ENCODE measurements at places on chromosomes 4 and X.

GRCh38 chrX:51568586-51568985, 50.1 kb downstream of the CENPVL3 start:
- DNase-seq = no peak

- DNase-seq = no peak
These were observed 173.5 kb downstream of the NKX6-1 start for GRCh38 chr4:84325625-84326024.

GRCh38 chr4:40553995-40554394, 75.7 kb downstream of the RBM47 start:
- no peak for DNase-seq

GRCh38 chr4:75235359-75235951, 278.7 kb downstream of the RCHY1 start:
- DNase-seq = no peak

DNA sequence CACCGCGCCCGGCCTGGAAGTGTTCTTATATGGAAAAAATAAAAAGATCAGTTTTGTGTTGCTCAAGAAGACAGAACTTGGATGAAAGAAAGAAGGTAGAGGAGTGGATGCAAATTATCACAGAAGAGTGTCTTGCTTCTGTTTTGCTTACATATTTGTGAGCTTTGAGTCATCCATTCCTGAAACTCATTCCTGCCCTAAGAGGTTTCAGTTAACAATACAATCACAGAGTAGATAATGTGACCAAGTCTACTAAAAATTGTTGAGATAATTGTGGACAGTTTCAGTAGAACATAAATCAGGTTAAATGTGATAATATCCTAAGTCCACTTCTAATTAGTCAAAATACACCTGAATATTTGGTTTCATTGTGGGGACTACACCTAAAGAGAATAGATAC, 26.4 kb upstream of the LRCH2 start:
- no peak for DNase-seq

DNA sequence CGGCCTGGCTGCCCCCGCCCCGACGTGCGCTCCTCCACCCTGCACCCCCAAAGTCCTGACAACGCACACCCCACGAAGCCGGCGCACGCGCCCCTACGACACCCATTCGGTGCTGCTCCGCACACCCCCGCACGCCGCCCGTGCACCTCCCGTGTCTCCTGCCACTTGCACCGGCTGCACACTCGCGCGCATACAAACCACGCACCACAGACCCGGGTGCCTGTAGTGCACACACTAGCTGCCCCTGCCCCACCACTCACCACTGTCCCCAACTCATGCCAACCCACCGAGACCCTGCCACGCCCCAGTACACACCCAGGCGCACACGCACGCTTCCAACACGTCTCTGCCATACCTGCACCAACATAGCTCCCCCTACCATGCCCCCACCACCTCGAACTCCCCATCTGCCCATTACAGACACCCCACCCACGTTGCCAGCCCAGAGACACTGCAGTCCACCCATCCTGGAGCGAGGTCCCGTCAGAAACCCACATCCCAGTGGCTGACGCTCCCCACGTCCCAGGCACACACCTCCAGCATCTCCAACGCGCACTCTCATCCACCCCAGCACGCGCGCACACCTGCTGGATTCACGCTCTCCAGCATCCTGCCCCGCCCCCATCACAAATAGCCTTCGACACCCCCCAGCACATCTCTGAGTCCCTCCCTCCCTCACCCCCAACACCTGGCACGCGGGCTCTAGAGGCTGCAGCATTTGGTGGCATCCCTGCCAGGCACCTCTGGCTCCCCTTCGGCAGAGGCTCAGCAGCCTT, 4.2 kb upstream of the DUSP9 start:
- no peak for DNase-seq

- no peak for DNase-seq
These were observed 222.1 kb downstream of the LDB2 start for GRCh38 chr4:16676230-16676770.

GRCh38 chr4:16082426-16083240, 1.2 kb downstream of the PROM1 start:
- DNase-seq = peak; percentile 7

- no peak for DNase-seq
These were observed 892.1 kb upstream of the INTU start for GRCh38 chr4:126740687-126741086.

DNA sequence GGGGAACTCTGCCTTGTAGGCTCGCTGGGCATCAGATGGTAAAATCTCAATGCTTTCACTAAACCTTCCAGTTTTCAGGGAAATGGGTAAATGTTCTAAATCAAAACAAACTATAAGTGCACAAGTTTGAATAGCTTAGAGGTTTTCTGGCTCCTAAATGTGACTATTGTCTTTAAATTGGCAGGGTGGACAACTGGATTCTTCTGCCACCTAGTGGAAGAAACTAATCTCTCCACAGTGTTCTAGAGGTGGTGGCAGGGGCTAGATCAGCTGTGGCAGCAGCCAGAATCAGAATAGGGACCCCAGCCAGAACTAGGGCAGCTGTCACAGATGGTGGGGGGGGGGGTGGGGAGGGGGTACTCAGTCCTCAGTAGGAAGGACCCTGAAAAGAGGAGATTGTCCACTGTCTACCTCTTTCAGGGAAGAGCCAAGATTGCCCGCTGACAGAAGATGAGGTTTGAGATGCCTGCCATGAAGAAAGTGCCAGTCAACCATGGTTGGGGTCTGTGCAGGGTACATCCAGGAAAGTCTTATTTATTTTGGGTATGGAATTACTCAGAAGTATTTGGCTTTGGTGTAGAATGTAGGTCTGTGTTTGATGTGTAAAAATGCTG, 201.4 kb downstream of the CCNG2 start:
- no peak for DNase-seq

DNA sequence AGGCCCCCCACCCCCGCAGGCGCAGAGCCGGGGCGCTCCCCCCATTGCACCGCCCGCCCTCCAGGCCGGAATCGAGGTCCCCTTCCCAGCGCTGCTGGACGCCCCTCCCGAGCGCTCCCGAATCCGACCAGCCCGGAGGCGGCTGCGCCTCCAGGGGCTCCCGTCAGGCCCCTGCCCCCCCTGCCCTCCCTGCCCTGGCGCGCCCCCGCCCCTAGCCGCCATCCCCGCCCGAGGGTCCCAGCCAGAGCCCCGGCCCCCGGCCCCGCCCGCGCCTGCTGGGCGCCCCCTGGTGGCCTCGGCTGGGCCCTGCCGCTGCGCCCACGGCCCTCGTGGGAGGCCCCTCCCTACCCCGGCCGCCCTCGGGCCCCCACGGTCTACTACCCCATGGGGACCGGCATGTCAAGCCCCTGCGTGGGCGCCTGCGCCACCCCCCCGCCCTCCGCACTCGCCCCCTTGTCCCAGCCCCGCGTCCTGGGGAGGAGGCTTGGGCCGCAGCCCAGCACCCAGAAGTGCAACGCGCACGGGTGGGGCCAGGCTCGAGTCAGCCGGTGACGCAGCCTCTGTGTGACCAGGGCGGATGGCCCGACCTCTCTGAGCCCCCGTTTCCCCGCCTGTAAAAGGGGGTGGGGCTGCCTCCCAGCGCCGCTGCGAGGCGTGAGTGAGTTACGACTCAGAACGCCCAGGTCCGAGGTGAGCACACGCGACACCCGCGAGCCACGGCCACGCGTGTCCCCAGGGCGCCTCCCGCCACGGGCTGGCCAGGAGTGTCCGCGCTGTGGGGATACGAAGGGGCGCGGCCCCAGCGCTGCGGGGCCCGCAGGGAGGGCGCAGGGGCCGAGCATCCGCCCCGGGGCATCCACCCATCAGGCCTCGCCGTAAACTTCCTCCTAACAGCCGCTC, 104.9 kb downstream of the FAM53A start:
- peak; percentile 85 for DNase-seq

DNA sequence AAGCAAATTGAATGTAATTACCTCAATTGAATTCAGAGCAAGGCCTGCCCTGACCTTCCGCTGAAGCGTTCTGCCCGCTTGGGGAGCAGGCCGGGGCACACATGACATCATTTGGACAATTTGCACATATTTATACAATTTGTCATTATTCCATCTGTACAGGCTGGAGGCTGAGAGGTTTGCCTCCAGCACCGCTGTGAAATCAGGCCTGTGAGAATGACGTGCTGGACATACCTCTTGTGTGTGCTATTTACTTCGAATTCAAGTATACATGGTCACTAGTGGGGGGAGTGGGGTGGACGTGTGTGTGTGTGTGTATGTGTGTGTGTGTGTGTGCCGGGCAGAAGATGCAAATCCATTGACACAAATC, 285.6 kb downstream of the SHOX start:
- no peak for DNase-seq

DNA sequence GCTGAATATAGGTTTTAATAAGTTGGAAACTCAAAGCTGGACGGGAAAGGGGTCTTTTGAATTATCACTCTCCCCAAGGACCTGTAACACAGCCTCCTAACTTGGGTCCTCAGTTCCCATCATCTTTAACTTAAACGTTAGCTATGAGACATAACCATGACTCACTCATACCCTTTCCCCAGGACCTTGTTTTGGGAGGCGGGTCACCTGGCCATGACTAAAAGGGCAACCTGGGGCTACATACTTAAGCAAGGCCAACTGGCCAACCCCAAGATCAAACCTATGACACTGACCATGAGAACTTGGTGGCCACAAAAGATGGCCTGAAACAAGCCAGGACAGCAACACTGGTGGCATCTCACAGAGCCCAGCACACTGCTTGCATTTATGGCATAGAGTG, 89.0 kb downstream of the SH3KBP1 start:
- no peak for DNase-seq

DNA sequence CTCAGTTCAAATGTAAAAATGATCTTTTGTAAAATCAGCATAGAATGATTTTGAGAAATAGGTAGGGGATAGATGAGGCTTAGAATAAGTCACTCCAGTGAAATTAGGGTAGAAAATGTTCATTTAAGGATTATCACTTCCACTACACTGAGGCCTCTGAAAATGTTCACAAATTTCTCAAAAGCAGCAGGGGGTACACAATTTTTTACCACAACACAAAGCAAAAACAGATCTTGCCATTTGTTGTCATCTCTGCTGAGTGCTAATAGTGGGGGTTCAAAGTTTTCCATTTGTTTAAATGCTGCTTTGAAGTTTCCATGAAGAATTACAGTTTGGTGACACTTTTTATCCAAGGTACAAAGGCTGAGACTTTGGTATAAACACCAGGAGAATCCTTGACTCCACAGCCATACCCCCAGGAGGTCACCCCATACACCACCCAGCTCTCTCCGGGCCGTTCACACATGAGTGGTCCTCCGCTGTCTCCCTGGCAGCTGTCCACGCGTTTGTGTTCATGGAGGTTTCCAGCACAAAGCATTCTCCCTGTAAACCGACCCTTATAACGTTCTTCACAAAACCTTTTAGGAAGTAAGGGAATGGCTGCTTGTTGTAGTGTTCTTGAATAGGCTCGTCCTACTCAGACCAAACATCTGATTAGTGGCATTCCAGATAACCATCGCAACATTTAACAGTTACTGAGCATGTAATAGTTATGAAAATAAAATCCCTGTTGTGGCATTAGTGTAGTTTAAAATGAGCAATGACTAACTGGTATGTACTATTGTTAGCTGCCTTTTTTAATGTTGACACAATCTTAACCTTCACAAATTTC, 71.0 kb downstream of the PRSS12 start:
- DNase-seq = no peak

- DNase-seq = no peak
These were observed 21.7 kb upstream of the FAM156A start for GRCh38 chrX:52979993-52980392.

DNA sequence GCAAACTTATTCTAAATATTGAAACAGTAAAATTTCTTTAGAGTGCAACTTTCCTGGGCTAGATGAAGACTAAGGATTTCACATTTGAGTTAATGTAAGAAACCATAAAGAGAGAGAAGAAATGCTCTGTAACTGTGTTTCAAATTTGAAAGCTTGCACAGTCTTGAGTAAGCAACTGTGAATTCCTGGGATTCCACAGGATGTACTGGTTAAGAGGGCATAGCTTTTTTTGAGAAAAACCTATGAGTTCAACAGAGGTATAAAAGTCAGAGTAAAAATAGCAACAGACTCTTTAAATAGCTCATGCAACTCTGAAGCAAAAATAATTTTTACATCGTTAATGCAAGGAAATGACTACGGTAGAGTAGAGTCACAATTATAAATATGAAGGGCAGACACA, 25.5 kb downstream of the ZNF330 start:
- no peak for DNase-seq

GRCh38 chr4:131603705-131604104, 1545.4 kb upstream of the PCDH10 start:
- DNase-seq = no peak

- no peak for DNase-seq
These were observed 535.1 kb downstream of the FAT4 start for GRCh38 chr4:125849869-125850268.

DNA sequence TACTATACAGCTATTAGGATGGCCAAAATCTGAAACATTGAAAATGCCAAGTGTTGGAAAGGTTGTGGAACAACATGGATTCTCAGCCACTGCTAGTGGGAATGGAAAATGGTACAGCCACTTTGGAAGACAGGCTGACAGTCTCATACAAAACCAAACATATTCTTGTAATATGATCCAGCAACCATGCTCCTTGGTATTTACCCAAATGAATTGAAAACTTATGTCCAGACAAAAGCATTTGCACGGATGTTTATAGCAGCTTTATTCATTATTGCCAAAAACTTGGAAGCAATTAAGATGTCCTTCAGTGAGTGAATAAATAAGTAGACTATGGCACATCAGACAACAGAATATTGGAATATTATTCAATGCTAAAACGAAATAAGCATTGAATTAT, 105.8 kb upstream of the DCLK2 start:
- DNase-seq = no peak

GRCh38 chrX:79367907-79368306, 773 bp upstream of the ITM2A start:
- DNase-seq = peak; percentile 24

- DNase-seq = no peak
These were observed 5.3 kb downstream of the KIT start for GRCh38 chr4:54662901-54663585.

- no peak for DNase-seq
These were observed 161.9 kb downstream of the RELL1 start for GRCh38 chr4:37524267-37524666.

GRCh38 chr4:88697141-88697540, 488 bp downstream of the NAP1L5 start:
- no peak for DNase-seq

DNA sequence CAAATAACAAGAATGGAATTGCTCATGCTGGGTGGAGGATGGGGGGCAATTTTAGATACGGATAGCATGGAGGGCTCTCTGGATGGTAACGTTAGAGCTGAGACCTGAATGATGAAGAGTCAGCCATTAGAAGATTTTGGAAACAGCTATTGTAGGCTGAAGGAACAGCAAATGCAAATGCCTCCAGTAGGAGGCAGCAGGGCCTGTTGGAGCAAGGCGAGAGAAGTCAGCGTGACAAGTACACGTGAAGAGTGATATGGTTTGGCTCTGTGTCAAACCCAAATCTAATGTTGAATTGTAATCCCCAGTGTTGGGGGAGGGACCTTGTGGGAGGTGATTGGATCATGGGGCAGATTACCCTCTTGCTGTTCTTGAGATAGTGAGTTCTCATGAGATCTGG, 59.3 kb upstream of the SOD3 start:
- no peak for DNase-seq

- DNase-seq = no peak
These were observed 37.6 kb upstream of the ERVMER34-1 start for GRCh38 chr4:52788806-52789205.

Data from natural killer cell (primary cell).